ENCODE measurements at places on chromosomes 12 and 14. TPM values are rescaled to one million over a fixed set of nuclear protein-coding genes. Genes with fewer than 3 reads are reported as not detected.

- H3K27ac ChIP-seq, result no peak overlapping the region
- peaks cover 26% of the 10 kb centered on the region for H3K27me3 ChIP-seq
- H3K4me1 ChIP-seq, result no peaks in the 10 kb centered on the region
- H3K36me3 ChIP-seq, result no peaks in the 10 kb centered on the region
- DNase-seq, result no peak
- no peak overlapping the region for H3K4me3 ChIP-seq
These were observed 341.2 kb downstream of the SNAPC1 start for GRCh38 chr14:62103464-62103863.

GRCh38 chr14:60171690-60172089 lies 6.5 kb upstream of the DHRS7 start:
- no peaks in the 10 kb centered on the region for H3K4me1 ChIP-seq
- no peaks in the 10 kb centered on the region for H3K27me3 ChIP-seq
- no peak overlapping the region for H3K4me3 ChIP-seq
- no peak for DNase-seq
- H3K27ac ChIP-seq, result no peak overlapping the region
- H3K36me3 ChIP-seq, result no peaks in the 10 kb centered on the region

GRCh38 chr12:75542942-75543341 lies 31.5 kb upstream of the KRR1 start:
- H3K36me3 ChIP-seq, result no peaks in the 10 kb centered on the region
- no peak overlapping the region for H3K4me3 ChIP-seq
- DNase-seq, result no peak
- no peak overlapping the region for H3K27ac ChIP-seq
- no peaks in the 10 kb centered on the region for H3K4me1 ChIP-seq
- peaks cover 26% of the 10 kb centered on the region for H3K27me3 ChIP-seq

DNA sequence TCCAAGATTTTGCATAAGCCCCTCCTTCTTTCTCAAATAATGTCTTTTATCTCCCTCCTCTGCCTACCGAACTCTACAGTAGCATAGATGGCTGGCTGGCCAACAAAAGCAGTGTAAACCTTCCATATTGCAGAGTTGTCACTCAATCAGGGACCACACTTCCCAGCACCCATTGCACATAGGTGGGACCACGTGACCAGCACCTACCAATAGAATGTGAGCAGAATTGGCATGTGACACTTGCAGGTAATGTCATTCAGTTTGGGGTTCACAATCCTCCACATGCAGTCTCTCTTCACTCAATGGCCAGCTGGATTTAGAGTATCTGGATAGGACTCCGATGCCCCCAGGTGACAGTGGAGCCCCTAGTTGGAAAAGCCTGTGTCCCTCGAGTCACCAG lies 190.3 kb upstream of the CRY1 start:
- peaks cover 20% of the 10 kb centered on the region for H3K4me1 ChIP-seq
- H3K4me3 ChIP-seq, result no peak overlapping the region
- peaks cover 9% of the 10 kb centered on the region for H3K27me3 ChIP-seq
- peaks cover 3% of the 10 kb centered on the region for H3K36me3 ChIP-seq
- DNase-seq, result no peak

GRCh38 chr12:86634456-86635410 lies 378.5 kb upstream of the MGAT4C start:
- no peak for DNase-seq
- H3K27me3 ChIP-seq, result no peaks in the 10 kb centered on the region
- H3K36me3 ChIP-seq, result no peaks in the 10 kb centered on the region
- no peak overlapping the region for H3K27ac ChIP-seq

The SELPLG gene
- total RNA-seq, result 301 TPM

The MANSC4 gene
- total RNA-seq, result not detected

All from activated CD4-positive, alpha-beta memory T cell treated with anti-CD3 and anti-CD28 coated beads, Interleukin-2, amount 10 ng/mL, durations not matched to agents 7 days and 5 days (primary cell).